ENCODE measurements at places on chromosomes 13 and 19.

DNA sequence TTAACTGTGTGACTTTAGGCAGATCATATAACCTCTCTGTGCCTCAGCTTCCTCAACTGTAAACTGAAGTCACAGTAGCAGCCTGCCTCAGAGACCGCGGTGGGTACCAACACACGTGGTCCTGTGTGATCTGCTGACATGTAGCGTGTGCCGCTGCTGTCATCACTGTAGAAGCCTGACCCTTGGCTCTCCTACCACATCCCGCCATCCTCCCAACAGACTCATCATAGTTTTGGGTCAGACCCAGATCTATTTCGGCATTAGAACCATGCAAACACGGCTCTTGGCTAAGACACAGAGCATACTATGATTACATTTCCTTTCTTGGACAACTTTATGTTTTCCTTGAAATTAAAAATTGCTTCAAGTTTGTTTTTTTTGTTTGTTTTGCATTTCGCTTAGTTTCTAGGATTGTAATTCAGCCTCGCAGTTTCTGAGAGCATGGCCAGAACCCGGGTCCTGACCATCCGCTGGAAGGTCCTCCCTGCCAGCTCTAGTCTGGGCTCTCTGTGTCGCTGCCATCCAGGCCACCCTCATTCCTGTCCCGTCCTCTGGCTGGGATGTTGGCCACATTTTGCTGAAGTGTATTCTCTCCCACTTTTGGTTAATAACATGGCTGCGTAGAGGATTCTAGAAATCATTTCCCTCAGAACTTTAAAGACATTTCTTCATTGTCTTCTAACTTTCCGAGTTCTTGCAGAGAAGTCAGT is 53.0 kb downstream of the GGACT start:
- no peak for DNase-seq

GRCh38 chr13:41699759-41700158 is 242.4 kb downstream of the RGCC start:
- no peak for DNase-seq

GRCh38 chr19:20423381-20424197 is 142.0 kb downstream of the ZNF737 start:
- DNase-seq, result no peak

GRCh38 chr13:27482983-27483382 is 32.6 kb upstream of the MTIF3 start:
- DNase-seq, result no peak

DNA sequence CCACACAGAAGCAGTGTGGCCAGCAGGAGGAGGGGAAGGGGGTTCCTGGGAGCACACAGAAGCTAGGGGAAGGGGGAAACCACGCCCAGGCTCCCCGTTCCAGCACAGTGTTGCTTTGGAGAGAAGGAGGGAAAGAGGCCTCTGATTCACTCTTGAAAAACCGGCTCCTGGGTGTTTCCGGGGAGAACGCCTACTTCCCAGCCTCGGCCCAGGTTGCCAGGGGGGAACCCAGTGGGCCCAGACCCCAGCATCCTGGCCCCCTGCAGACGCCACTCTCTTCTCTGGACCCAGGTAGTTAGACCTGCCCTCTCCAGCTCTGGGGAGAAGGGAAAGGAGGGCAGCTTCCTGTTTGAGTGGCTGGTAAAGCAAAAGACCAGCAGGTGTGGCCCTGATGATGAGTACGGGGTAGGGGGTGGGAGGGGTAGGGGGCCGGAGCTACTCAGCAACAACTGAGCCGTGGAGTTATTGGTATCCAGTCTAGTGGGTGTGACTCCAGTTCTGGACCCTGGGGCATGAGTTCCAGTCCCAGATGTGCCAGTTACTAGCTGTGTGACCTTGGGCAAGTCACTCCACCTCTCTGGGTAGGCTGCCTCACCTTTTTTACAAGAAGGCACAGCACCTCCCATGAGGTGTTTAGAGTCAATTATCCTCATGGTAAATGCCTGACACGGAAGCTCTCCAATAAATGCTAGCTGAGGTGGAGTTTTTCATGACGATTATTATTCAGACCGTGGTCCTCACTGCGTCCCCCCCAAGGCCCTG is 836 bp downstream of the GIPC1 start:
- no peak for DNase-seq

GRCh38 chr19:11422163-11423065 is 3.3 kb upstream of the RGL3 start:
- no peak for DNase-seq

GRCh38 chr19:10353793-10354391 is 14.5 kb upstream of the ICAM3 start:
- DNase-seq, result no peak

DNA sequence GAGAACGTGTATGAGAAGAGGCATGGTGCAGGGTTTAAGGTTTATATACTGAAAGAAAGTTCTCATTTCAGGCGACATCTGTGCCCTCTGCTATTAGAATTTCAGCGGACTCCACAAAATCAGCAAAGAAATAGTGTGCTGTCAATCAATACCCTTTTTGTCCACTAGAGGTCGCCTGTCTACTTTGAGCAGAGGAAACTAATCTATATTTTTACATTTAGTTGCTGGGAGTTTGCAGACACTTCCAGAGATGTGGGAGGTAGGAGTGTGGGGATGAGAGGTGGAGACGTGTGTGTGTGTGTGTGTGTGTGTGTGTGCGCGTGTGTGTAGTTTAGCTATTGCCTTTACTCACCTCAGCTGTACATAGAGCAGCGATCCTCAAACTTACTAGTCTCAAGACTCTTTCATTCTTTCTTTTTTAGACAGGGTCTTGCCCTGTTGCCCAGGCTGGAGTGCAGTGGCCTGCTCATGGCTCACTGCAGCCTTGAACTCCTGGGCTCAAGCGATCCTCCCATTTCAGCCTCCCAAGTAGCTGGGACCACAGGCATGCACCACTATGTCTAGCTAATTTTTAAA is 9.7 kb downstream of the INAFM1 start:
- peak; percentile 54 for DNase-seq

GRCh38 chr13:51044023-51044665 is 66.9 kb downstream of the C13orf42 start:
- DNase-seq, result no peak

DNA sequence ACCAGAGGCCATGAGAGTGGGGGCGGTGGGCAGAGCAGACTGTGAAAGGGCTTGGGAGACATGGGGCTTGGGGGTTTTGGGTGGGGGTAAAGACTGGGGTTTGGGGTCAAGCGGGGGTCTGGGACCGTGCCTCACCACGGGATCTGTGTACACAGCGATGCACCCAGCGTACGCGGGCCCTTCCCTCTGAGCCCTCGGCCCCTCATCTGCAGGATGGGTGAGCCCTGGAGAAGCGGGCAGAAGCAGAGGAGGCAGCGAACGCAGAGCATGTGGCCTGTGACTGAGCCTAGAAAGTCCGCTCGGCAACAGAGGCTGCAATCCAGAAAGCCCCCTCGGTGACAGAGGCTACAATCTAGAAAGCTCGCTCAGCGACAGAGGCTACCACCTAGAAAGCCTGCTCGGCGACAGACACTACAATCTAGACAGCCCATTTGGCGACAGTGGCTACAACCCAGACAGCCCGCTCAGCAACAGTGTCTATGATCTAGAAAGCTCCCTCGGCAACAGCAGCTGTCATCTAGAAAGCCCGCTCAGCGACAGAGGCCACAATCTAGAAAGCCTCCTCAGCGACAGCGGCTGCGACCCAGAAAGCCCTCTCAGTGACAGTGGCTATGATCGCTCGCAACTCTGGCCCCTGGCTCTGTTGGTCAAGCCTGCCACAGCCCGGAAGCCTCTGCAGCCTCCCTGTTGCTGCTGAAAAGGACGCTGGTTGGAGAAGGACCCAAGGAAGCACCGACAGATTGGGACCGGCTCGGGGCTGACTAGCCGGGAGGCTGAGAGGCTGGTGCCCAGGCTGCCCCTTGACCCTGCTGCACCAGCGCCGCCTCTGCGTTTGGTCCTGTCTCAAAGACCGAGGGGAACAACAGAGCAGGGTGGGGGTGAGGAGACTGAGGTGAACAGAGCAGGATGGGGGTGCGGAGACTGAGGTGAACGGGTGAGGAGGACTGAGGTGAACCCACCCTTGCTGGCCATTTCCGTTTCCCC is 68.6 kb downstream of the SPACA7 start:
- no peak for DNase-seq

DNA sequence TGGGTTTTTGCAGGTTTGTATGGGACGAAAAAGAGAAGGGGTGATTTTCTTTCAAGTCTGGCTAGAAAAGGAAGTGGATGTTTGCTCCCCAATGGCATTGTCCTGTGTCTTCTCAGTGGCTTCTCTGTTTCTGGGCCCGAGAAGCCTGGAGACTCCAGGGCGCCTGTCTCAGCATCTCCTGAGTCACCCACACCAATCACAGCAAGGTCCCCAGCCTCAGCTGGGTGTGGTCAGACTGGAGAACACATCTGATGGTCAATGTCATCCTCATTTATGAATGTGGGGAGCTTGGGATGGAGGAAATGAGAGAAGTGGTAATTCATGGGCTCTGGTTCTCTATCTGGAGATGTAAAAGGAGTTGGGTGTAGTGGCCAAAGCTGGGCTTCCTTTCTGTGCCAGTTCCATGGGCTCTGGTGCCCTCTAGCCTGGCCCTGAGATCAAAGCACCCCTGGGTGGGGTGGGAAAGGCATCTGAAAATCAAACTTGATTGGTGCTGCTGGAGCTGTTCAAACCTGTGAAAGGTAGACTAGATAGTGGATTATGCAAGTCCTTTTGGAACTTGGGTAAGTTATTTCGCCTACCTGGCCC is 13.4 kb downstream of the RASL11A start:
- DNase-seq, result peak; percentile 58

- no peak for DNase-seq
Measured at GRCh38 chr19:30450835-30451321, 78.7 kb downstream of the ZNF536 start.

DNA sequence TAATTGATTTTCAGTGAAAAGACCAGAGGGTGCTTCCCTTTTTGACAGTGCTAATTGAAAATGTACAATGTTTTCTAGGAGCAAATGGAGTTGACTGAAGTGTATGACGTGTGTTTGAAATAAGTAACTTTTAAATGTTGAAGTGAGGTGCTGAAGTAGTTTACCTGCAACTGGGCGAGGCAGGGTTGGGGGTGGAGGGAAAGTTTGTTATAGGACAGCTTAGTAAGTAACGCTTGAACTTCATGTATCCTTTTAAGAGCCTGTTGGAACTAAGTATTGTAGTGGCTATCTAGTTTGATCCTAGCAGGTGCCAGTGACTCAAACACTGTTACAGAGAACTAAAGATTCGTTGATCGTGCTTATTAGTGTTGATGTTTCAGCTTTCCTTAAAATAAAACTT is 5.9 kb downstream of the SLAIN1 start:
- no peak for DNase-seq

DNA sequence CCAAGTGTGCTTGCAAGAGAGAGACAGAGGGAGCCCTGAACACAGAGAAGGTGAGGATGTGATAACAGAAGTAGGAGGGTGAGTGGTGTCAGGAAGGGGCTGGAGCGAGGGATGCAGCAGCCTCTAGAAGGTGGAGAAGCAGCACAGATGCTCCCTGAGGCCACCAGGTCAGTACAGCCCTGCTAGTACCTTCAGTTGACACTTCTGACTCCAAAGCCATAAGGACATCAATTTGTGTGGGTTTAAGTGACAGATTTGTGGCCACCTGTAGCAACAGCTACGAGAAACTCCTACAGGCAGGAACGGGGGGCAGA is 6.9 kb downstream of the ERICH4 start:
- no peak for DNase-seq

DNA sequence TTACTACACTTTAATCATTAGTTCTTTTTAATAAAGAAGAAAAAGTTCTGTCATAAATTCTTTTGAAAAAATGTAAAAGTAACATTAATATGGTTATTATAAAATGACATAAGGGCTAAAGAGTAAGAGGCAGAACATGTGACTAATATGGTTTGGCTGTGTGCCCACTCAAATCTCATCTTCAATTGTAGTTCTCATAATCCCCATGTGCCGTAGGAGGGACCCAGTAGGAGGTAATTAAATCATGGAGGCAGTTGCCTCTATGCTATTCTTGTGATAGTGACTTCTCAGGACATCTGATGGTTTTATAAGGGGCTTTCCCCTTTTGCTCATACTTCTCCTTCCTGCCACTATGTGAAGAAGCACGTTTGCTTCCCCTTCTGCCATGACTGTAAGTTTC is 104.5 kb downstream of the UGGT2 start:
- DNase-seq, result no peak

DNA sequence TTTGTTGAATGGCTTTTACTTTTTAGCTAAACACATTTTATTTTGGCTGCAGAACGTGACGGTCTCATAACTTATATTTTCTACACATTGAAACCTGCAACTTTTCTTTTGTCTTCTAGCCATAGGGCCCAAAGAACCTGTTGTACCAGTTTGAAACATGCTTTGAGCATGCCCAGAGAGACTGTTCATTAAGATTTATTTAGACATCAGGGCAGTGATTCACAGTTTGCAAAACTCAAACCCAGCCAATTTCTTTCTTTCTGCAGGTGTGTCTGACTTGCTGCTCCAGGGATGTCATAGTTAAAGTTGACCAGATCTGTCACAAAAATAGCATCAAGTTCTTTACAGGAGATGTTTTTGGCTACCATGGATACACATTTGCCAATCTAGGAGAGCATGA is 22.0 kb downstream of the SAE1 start:
- DNase-seq, result no peak

DNA sequence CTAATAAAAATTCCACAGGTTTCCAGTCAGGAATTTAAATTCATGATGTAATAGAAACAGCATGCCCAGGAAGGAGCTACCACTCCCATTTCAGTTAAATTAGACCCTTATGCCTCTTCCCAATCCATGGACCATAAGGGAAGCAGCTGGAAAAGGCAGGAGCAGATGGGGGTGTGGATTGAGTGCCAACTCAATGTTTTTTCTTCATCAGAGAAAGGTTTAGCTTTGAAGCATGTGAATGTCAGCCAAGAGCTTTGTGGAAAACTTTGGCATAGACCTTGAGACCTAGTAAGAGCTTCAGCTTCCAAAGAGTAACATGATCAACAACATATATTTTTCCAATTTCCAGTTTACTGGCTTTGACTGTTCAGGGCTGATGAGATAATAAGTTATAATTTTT is 2139.9 kb downstream of the PCDH9 start:
- DNase-seq, result no peak

- no peak for DNase-seq
Measured at GRCh38 chr13:66128201-66128600, 1101.9 kb downstream of the PCDH9 start.

DNA sequence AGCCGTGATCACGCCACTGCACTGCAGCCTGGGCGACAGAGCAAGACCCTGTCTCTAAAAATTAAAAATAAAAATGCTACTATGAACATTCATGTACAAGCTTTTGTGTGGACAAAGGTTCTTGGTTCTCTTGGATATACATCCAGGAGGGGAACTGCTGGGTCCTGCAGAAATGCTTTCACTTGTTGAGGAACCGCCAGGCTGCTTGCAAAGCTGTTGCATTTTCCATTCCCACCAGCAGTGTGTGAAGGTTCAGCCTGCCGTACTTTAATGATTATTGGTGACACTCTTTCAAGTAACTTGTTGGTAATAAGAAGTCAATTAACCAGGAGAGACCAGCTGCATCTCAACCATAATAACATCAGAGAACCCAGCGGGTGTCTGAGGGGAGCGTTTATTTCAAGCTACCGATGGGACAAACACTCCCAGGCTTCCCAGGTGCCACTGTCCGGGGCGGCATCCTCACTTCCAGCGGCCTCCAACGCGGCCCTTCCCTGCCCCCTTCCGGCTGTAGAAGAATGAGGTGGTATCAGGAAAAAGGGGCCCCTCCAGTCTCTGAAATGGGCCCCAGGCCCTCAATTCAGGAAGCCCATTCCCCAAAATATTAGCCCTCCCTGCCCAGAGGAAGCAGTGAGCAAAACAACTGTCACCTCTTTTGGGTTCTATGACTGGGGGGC is 15.2 kb upstream of the PPP1R12C start:
- DNase-seq, result peak; percentile 63

- no peak for DNase-seq
Measured at GRCh38 chr13:23380534-23380933, 53.0 kb downstream of the SACS start.

GRCh38 chr13:61410669-61411297 is 4.9 kb downstream of the PCDH20 start:
- DNase-seq, result peak; percentile 42
